Tongue (tissue), 3 donors: ENCODE measurements at places on chromosomes 11 and 22.

DNA sequence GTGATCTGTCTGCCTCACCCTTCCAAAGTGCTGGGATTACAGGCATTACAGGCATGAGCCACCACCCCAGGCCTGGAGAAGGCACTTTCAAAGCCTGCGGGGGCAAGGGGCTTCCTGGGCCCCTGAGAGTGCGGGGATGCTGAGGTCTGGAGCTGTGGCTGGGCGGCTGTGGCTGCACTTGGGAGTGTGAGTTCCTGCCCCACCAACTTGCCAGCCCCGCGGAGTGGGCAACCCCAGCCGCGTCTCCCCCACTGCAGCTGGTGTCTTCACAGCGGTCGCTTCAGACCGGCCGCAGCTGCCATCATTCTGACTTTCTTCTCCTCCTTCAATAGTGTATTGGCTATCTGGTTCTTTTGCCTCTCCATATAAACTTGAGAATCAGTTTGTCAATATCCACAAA is 10.7 kb upstream of the MAP6 start:
- DNase-seq, result no peak

DNA sequence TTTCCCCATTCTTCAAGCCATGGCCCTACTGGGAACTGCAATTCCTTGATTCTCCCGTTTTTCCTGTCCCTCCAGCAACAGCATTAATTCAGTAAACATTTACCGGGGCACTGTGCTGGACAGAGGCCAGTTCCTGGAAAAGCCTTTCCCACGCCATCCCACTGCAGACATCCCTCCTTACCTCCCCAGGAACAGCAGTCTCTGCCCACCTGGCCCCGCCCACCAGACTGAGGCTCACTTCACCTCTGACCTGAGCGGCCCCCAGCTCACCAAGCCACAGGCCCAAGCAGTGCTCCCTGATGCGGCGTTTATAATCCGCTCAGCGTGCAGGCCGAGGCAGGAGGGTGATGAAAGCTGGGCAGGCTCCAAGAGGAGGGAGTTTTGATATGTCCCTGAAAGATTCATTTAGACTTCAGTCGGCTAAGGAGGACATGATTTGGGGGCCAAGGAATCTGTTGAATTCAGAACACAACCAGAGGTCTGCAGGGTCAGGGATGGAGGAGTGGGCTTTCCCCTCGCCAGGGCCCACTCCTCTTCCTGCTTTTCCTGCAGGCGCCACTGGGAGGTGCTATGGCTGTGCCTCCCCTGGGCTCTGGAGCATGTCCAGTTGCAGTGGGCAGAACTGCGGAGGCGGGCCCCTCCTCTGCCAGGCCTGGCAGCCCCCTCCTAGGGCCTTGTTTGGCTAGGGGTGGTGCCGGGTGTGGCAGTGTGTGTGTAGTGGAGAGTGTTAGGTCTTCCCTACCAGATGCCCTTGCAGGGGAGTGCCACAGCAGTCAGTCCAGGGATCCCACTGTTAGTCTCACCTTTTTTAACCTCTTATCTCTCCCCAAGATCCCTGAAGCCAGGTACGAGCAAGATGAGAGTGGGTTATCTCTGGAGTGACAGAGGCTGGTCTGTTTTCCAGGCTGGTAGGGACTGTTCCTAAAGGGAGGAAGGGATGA is 1.4 kb upstream of the TAGLN start:
- DNase-seq, result peak; percentile 65

DNA sequence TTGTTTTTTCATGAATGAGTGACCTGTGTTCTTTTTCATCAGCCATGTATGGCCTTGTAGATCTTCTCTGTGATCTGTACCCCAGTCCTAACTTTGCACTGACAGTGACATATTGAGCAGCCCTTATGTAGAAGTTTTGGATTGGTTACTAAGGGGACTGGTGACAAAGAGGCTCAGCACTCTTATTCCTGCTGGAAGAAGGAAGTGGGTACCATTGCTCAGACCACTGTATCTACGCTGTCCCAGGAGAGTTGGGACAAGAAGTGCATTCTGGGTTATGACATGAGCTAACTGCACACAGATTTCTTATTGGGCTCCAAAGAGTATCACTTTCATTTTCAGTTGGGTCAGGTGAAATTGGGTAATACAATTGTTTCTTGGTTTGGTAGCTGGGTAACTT is 107.8 kb upstream of the RASSF10 start:
- no peak for DNase-seq

- DNase-seq, result no peak
Observed at GRCh38 chr22:47686594-47687345, 924.3 kb downstream of the TBC1D22A start.

DNA sequence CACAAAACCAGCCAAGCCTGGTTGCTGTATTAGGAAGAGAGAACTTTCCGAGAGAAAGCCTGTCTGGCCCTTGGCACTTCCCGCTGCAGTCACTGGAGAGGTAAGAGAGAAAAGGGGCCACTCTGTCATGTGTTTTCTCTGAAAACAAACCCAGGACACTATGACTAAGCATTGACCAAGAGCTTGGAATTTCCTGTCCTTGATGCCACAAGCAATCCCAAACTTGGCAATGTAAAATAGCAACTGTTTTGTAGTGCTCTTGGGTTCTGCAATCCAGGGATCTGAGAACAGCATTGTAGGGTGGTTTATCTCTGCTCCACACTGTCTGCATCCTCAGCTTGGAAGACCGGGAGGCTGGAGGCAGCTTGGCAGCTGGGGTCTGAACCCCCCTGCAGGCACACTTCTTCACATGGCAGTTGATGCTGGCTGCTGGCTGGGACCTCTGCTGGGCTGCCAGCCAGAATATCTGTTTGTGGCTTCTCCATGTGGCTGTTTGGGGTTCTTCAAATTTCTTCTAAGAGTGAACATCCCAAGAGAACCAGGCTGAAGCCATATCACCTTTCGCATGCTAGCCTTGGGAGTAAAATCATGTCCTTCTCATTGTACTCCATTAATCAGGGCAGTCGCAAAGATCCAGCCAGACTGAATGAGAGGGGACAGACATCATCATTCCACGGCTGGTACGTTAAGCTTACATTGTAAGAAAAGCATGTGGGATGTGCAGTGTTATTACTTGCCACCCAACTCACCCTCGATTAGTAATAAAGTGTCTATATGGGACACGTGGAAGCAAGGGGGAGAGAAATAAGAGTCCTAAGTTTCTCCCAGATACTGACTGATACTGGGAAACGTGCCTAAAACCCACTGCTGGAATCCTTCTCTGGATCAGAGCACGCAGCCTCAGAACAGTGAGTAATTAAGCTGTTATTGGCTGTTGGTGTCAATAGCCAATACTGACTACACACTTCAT is 537.4 kb upstream of the B3GAT1 start:
- DNase-seq, result peak; percentile 49

GRCh38 chr11:37973941-37974340 is 1375.9 kb upstream of the RAG2 start:
- no peak for DNase-seq

DNA sequence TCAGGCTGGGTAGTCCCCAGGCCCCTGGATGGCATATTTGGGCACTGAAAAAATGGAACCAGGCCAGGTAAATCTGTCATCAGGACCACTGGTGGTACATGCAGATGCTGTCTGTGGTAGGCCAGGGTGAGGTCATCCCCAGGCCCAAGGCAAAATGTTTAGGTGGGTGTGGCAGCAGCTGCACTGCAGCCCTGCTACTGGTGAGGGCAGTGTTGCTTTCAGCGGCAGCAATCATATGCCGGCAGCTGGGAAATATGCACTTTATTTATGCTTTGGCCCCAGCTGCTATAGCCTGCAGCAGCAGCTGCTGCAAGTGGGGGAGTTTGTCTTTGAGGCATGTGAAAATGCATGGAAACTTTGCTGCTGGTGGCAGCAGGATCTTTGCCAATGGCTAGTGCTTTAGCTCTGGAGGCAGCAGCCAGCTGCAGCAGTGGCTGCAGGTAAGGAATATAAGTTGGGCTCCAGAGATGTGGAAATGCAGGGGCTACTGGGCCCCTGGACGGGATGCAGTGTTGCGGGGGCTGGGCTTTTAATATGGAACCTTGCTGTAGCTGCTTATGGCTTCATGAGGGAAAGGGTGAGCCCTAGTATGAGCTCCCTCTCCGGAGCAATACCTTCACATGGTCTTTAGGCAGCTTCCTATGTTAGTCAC is 365.7 kb upstream of the CADM1 start:
- peak; percentile 83 for DNase-seq

GRCh38 chr11:4495487-4495886 is 13.0 kb downstream of the OR52K1 start:
- no peak for DNase-seq

DNA sequence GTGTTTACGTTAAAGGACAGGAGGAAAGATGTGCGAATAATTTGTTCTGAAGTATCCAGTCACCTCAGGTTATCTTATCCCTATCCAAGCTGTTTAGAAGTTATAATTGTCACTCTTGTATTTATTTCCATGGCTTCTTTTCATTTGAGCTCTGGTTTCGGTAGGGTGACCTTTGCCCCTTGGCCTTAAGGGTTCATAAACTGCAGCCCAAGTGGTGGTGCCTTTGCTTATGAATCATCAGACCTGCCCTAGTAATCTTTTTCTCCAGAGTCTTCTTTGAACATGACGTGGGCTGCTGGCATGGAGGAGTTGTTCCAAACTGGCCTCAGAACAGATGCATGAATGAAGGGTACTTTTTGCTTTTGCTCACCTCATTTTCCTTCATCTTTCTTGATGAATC is 6.5 kb upstream of the CRYBB3 start:
- DNase-seq, result no peak

- no peak for DNase-seq
Observed at GRCh38 chr22:48342732-48343131, 1484.9 kb downstream of the BRD1 start.

DNA sequence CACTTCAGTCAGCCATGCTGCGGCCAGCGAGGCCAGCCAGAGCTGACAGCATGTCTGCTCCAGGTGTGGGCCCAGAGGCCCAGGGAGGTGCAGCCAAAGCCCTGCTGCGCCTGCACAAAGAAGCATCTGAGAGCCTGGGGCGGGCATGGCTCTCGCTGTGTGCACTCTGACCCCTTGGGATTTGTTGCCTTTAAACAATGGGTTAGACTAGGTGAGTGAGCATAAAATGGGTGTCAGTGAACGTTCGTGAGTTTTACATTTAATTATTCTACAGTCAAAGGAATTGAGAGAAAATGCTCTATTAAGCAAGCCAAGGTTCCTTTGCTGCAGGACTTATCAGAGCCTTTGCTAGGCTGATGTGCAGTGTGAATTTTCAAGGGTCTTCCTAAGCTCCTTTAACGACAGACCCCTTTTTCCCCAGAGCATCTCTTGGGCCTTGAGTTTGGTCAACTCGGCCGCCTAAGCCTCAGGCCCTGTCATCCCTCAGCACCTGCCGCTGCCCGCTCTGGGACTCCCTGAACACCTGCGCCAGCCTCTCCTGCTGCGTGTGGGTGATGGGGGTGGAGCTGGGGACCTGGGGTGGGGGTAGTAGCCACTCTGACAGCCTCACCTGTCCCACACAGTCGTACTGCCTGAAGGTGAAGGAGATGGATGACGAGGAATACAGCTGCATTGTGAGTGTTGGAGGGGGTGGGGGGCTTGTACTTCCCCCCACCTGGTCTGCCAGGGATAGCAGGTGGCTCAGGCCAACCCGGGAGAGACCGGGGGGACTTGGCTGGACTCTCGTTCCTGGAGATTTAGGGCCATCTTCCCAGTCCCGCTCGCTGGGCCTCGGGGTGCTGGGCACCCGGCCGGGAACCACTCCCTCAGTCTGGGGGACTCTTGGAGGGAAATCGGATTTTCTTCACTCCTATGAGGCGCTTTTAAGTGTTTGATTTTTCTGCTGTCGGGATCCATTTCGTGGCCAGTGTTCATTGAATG is 10.5 kb downstream of the SLC16A8 start:
- DNase-seq, result no peak

DNA sequence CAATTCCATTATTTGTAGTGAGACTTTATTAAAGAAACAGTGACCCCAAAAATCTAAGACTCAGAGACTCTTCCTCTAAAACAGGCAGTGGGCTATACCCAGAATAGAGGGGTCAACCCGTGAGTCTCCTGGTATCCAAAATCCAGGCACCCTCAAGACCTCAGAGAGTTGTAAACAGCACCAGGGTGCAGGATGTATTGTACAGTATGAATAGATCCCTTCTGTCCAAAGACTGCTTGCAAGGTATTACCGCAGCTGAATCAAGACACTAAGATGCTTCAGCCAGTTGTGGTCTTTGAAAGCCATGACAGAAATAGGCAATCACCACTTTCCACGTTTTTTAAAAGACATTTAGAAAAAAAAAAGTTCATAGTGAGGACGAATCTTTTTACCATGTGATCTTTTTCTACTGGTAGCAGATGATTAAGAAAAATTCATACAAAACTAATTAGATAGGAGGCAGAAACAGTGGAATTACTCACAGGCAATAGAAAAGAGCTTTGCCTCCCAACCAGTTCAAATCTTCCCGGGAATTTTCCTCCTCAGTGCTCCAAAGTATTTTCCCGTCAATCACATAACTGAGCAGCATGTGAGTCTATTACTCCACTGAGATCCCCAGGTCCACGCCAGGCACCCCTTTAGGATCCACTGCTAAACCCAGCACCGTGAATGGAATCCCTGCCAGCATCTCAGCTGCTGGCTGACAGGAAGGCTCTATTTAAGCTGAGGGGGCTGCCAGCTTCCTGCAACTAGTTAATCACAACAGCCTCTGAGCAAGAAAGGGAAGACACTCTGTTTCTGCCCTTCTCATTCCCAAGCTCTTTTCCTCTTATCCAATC is 113.1 kb downstream of the ETS1 start:
- DNase-seq, result no peak

DNA sequence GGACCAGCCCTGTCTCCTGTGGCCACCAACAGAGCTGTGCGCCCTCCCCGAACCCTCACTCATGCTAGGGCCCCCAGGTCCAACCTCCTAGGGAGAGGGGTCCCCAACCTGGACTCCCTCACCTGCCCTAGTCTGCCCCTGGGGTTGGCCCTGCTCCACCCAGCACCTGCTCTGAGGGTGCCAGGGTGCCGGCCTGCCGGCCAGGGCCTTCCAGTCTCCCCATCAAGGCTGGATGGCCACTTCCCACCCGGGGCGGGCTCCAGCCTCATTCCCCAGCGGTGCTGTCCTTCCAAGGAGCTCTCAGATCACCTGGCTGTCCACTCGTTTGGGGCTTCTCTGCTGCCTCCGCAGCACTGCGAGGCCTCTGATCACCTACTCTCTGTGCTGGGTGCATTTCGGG is 39.1 kb downstream of the CDKN1C start:
- no peak for DNase-seq

DNA sequence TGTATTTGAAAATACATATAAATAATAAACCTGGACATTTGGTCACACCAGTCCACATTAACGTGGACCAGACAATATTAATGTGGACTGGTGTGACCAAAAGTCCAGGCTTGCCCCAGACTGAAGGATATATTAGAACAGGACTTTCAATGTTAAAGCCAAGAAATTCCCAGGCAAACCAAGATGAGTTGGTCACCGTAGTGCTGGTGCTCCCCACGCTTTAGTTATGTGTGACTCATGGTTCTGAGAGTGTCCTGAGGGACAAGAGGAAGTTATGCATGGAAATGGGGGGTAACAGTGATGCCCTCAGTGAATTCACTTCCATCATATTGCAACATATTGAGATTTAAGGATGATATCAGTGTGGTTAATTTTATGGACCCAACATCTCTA is 31.4 kb downstream of the POU2AF1 start:
- DNase-seq, result no peak

GRCh38 chr11:114166897-114167323 is 107.4 kb downstream of the ZBTB16 start:
- peak; percentile 80 for DNase-seq
